ENCODE measurements at places on chromosomes 4 and X.

DNA sequence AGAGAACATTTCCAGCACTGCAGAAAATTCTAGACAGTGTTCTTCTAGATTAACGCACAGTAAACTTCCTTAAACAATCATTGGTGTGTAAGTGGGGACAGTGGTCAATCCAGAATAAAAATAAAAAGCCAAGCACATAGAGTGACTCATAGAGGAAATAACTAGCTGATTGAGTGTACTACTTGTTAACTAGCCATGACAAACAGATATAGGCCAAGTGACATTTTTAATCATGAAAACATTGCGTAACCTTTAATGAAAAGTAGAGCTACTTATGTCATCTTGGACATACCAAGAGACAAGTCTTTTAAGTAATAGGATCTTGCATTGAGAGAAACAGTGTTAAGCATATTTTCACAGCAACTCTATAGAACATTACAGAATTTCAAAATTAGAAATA lies 233.9 kb upstream of the MAB21L2 start:
- DNase-seq, result no peak

- DNase-seq, result no peak
These were observed 26.2 kb upstream of the GPR78 start for GRCh38 chr4:8553991-8554405.

DNA sequence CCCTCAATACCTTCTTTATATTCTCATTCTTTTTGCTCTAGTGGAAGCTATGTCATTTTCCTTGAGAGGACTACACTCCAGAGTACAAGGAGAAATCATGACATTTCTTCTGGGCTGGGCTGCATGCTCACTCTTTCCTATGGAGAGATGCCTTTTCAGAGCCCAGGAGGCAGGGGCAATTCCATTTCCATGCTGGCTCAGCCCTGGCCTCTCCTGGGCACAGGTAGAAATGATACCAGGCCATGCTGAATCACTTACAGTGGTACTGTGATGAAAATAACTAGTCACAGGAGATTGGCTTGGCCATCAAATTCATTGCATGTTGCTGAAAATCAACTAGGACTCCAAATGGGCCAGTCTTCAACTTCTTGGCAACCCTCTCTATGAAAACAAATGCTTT lies 34.0 kb upstream of the PPARGC1A start:
- DNase-seq, result no peak

- DNase-seq, result no peak
These were observed 22.3 kb upstream of the FGFR3 start for GRCh38 chr4:1770791-1771231.

DNA sequence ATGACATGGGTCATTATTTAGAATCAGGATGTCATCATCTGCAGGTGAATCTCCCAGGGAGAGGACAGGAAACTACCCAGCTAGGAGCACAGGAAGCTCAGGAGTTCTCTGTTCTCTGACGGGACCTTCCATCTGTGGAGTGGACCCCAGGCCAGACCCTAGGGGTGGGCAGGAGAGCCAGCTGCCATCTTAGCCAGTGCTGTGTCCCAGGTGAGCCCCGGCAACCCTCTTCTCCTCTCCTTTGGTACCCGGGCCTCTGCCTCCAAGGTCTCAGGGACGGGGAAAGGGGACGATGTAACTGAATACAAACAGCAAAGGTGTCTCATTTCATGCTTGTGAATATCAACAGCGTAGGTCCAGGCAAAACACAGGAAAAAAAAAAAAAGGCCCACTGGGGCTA lies 48.5 kb downstream of the C4orf50 start:
- DNase-seq, result no peak

DNA sequence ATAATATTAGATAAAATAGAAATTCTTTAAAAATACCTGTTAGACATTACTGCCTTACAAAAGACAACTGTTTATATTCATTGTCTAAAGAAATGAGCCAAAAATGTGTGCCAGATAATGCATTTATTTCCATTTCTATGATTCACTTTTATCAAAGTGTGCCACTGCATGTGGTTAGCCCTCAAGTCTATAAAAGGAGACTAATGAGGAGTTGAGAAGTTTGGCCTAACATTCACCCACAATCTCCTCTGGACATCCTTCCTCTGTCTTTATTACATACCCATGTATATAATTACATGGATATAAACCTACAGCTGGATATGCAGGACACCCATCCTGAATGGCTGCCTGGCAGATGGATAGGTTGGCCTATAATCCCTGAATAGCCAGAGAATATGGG lies 42.6 kb upstream of the PDE5A start:
- no peak for DNase-seq

DNA sequence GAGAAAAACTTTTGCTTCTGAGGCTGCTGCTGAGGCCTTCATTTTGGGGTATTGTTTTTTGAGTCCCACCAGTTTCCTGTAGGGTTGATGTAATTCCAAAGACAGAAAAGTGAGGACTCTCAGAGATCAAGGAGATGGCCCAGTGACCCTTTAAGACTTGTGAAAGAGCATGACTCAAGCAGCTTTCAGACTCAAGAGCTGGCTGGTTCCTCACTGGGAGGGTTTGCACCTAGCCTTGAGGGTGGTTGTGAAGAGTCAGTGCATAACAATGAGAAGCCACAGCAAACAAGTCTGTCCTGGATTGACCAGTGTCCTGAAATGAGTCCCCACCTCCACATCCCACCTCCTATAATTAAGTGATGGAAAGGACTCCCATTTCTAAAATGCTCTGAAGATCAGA lies 89.2 kb downstream of the NHS start:
- DNase-seq, result no peak

GRCh38 chr4:187541666-187542065 lies 453.9 kb upstream of the ZFP42 start:
- DNase-seq, result no peak

- no peak for DNase-seq
These were observed 285.5 kb upstream of the ANKRD50 start for GRCh38 chr4:124997991-124998390.

DNA sequence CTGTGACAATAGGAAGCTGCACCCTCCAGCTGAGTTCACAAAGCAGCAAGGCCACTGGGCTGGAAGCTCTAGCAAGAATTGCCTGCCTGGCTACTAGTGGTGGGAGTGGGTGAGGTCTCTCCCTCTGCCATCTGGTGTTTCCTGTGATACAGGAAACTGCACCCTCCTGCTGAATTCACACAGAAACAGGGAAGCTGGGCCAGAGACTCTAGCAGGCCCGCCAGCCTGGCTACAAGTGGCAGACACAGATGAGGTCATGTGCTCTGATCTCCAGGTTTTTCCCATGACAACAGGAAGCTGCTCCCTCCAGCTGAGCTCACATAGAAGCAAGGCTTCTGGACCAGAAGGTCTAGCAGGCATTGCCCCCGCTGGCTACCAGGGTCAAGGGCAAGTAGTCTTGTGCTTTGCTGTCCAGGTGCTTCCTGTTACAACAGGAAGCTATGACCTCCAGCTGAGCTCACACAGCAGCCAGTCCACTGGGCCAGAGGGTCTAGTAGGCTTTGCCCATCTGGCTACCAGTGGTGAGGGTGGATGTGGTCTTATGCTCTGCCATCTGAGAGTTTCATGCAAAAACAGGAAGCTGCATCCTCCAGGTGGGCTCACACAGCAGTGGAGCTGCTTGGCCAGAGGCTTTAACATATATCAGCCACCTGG lies 41.5 kb upstream of the ZXDA start:
- no peak for DNase-seq

DNA sequence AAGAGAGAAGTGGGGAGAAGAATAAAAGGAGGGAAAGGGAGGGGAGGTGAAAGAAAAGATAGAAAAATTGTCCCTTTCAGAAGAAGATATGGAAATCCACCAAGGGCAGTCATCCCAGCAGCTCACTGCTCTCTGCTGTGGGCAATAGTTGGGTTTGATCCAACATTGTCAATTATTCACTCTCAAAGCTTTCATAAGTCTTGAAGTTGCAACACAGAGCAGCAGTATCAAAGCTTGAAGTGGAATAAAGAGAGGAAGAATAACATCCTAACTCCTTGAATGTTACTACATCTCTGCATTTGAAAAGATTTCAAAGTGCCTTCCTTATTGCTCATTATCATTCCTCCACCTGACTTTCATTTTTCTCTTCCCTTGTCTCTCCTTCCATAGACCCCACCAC lies 62.3 kb upstream of the HHIP start:
- DNase-seq, result no peak

DNA sequence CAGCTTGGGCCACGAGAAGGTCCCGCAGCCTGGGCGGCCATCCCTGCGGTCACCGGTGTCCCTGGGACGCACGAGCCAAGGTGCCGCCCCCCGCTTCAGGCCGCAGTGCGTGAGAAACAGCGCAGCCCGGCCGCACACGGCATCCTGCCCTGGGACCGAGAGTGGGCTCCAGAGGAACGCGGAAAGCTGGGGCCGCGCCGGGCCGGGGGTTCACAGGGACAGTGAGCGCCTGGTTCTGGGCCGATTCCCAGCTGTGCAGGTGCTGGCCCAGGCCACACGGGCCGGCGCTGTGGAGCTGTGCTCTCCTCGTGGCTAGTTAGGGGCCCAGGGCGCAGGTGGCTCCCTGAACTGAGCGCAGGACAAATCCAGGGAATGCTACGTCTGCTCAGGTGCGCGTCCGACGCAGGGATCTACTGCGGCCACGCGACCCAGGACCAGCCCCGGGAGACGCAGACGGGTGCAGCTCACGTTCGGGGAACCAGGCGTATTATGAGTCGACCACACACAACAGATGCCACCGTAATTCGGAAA lies 25.8 kb upstream of the GTPBP6 start:
- DNase-seq, result no peak
